ENCODE measurements at places on chromosomes 5 and 9. TPM values are rescaled to one million over a fixed set of nuclear protein-coding genes. Genes with fewer than 3 reads are reported as not detected.

PCDHA9 gene
- not detected for polyA plus RNA-seq

EPB41L4B gene
- polyA plus RNA-seq: 14.6 TPM

PCDHGB3 gene
- polyA plus RNA-seq: 2.4 TPM

ZNF366 gene
- 4.4 TPM for polyA plus RNA-seq

SPINK7 gene
- polyA plus RNA-seq: 1.1 TPM

NMUR2 gene
- 0.17 TPM for polyA plus RNA-seq

KCNN2 gene
- polyA plus RNA-seq: 4.8 TPM

IL33 gene
- 6.7 TPM for polyA plus RNA-seq

SPATA31D4 gene
- polyA plus RNA-seq: not detected

LVRN gene
- polyA plus RNA-seq: 1.0 TPM

SLCO6A1 gene
- polyA plus RNA-seq: not detected

IFNA2 gene
- polyA plus RNA-seq: not detected
